ENCODE measurements at places on chromosomes 16 and 17.

DNA sequence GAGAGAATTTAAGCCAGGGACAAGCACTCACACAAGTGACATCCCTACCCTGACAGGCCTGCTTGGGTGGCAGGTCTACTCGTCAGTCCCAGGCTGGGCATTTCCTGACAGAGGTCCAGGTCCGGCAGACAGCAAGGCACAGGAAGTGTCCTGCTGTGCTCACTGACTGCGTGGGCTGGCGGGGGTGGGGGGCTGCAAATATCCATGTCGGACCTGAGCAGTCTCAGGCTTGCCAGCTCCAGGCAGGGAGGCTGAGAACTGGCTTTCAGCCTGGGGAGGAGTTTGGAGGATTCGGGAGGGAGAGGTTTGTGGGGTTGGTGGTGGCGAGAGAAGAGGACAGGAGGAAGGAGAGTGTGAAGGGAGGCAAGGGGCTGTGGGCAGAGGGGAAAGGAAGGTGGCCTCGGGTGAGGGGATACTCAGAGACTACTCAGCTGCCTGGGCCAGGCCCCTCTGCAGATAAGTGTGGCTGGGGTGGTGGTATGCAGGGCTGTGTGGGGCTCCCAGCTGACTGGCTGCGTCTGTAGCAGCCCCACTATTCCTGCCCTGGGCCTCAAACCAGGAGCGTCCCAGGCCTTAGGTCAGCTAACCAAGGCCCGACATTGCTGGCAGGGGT lies 7.8 kb downstream of the HIC1 start:
- no peak for DNase-seq

DNA sequence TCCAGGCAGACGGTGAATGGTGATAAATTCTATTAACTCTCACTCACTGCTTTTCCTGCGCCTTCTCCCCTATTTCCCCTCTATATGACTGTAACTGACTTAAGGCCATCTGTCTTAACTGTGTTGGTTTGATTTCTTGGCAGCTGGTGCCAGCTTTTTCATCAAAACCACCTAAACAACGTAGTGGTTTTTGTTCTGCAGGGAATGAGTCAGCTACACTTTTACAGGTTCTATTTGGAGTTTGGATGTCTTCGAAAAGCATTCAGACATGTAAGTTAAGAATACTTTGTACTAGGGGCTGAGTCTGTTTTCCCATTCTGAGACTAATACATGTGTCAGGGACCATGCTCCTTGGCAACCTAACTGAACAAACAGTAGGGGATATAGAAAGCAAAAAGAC lies 8.5 kb downstream of the REXO5 start:
- DNase-seq: no peak

DNA sequence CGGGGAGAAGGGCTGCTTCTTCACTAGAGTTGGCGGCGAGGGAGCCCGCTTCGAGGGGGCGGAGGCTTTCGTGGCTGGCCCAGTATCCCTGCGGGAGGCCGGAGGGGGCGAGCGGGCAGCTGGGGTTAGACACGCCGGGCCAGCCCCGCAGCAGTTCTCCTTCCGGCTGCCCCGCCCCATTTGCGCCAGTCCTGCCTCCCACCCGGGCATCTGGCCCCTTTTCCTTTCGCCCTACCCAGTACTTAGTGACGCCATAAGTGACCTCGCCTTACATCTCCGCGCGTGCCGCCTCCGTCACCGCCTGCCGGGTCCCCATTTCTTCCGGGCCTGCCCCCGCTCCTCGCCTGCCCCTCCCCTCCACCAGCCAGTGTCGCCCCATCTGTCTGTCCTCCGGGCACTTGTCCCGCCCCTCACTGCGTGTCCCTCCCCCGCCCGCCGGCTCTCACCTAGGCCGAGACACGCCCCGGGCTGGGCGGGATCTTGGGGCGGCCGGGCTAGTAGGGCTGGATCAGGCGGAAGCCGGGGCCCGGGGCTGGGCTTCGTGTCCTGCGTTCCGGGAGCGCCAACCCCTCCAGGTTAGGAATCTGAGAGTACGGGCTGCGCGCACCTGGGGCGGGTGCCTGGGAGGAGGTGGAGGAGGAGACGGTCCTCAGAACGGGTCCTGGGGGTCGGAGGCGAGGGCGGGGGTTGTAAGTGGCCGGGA lies 14.3 kb downstream of the SPATA32 start:
- peak; percentile 96 for DNase-seq

GRCh38 chr17:59413014-59413766 lies 81.7 kb downstream of the YPEL2 start:
- DNase-seq: no peak

GRCh38 chr16:1428511-1428910 lies 2.4 kb upstream of the PERCC1 start:
- no peak for DNase-seq

GRCh38 chr17:43033948-43034881 lies 9.2 kb downstream of the RND2 start:
- DNase-seq: no peak

DNA sequence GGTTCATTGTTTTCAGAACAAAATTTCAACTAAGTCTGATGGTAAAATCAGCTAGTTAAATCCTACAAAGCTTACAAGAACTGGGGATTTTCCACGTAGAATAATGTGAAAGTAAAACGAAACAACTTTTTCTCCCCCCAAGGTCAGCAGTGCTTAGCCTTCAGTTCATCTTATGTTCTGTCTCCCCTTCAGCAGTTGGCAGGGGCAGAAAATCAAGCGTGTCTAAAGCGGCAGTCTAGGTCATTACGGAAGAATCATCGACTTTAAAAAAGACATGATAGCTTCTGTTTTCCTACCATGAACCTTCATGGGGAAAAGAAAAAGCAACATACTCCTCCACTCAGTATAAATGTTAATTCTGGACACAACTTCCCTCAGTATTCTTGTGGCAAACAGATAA lies 50.7 kb downstream of the GNA13 start:
- DNase-seq: no peak

DNA sequence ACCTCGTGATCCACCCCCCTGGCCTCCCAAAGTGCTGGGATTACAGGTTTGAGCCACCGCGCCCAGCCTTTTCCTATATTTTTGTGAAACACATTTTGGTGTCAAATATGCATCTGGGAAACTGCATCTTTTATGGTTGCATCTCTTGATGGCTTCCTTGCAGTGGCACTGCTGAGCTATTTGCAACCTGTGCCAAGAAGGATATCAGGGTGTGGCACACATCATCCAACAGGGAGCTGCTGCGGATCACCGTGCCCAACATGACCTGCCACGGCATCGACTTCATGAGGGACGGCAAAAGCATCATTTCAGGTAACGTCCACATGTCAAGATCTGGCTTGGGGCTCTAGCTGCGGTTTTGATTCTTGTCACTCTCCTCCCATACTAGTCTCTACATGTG lies 16.8 kb upstream of the USP43 start:
- no peak for DNase-seq

GRCh38 chr16:82177555-82177954 lies 7.5 kb upstream of the MPHOSPH6 start:
- DNase-seq: no peak

GRCh38 chr17:45231481-45232116 lies 9.9 kb downstream of the FMNL1 start:
- DNase-seq: no peak

DNA sequence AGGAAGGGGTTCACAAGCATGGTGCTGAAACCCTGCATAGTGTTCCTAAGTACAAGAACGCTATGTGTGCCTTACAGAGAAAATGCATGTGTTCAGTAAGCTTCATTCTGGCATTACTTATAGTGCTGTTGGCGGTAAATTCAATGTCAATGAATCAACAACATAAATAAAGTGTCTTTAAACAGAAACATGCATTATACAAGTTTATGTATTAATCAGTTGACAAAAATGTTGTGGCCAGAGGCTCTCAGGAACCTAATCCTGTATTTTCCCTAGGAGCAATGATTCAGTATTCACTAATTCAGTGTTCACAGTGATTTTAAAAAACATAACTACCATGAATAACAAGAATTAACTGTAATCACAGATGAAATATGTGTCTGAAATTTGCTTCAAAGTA lies 47.1 kb upstream of the MYOCD start:
- no peak for DNase-seq

GRCh38 chr17:77634710-77635109 lies 323.8 kb upstream of the TNRC6C start:
- no peak for DNase-seq

- no peak for DNase-seq
Measured at GRCh38 chr16:11470676-11471415, 115.9 kb downstream of the LITAF start.

DNA sequence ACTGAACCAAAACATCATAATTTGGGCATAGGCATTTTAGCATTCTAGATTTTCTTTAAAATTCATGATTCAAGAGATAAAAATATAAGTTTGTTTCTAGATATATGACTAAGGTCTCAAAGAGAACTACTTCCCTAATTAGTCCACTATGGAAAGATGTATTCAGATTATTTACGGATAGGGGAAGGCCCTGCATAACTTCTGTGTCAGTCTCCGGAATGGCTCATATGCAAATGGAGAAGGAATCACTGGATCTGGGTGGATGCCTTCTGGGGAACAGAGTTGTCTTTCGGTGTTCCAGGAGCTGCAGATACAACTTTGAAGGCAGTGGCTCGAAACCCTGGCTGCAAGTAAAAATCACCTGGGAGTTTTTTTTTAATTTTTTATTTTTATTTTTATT lies 17.1 kb upstream of the WFIKKN2 start:
- no peak for DNase-seq

DNA sequence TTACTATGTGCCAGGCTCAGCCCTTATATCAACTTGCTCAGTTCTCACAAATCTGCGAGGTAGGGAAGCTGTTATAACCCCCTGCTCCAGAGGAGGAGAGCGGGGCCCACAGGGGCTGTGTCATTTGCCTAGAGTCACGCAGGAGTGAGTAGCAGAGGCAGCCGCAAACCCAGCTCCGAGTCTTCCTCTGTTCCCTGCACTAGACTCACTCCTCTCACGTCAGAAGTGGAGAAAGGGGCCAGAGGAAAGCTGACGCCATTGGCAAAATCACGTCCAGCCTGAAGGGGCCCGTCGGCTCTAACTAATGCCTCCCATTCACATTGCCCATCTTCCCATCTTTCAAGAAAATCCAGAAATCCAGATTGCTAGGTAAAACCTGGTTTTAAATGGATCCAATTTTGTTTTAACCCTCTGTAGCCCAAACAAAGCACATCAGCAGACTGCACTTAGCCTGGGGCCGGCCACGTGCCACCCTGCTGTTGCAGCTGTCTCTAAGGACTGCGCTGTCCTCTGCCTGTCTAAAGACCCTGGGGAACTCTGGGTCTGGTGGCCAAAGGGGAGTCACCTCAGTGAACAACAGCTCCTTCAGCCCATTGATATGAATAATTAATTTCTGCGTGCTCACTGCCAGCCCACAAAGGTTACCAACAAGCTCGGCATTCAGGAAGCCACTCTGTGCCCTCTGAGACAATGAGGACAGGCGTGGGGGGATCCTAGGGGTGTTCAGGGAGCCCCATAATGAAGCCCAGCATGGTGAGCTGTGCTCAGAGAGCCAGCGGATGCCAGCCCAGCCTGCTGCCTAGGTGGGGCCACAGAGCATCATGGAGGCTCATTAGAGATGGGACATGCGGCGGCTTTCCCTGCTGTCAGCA lies 36.7 kb upstream of the ABR start:
- DNase-seq: no peak

GRCh38 chr16:17470182-17470907 lies 415 bp downstream of the XYLT1 start:
- DNase-seq: no peak

GRCh38 chr17:82287868-82288801 lies 14.6 kb upstream of the CSNK1D start:
- DNase-seq: no peak

GRCh38 chr16:15548482-15548891 lies 94.5 kb downstream of the MARF1 start:
- DNase-seq: no peak

DNA sequence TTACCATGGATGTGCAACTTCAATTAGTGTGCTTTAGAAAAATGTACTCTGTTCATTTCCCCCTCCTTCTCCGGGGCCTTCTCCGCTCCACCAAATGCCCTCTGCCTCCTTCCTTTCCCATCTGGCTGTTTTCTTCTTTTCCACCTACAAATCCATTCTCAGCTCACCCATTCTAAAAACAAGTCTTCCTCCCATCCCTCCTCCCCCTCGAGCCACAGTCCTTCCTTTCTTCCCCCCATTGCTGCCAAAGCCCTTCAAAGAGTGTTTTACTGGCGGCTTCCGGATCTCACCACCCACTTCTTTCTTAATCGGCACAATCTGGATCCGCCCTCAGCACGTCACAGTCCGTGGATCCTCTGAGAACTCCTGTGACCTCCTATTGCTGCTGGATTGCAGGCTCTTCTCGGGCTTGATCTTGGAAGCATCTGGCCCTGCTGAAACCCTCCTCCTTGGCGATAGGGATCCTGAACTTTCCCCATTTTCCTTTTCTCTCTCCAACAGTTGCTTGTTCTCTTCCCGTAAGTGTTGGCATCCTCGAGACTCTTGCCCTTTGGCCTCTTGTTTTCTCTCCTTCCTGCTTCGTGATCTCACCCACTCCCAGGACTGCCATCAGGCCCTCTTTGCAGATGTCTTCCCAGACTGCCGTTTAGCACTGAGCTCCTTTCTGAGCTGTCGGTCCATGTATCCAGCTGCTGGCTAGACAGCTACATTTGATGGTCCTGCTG lies 36.0 kb upstream of the FBXO47 start:
- no peak for DNase-seq

DNA sequence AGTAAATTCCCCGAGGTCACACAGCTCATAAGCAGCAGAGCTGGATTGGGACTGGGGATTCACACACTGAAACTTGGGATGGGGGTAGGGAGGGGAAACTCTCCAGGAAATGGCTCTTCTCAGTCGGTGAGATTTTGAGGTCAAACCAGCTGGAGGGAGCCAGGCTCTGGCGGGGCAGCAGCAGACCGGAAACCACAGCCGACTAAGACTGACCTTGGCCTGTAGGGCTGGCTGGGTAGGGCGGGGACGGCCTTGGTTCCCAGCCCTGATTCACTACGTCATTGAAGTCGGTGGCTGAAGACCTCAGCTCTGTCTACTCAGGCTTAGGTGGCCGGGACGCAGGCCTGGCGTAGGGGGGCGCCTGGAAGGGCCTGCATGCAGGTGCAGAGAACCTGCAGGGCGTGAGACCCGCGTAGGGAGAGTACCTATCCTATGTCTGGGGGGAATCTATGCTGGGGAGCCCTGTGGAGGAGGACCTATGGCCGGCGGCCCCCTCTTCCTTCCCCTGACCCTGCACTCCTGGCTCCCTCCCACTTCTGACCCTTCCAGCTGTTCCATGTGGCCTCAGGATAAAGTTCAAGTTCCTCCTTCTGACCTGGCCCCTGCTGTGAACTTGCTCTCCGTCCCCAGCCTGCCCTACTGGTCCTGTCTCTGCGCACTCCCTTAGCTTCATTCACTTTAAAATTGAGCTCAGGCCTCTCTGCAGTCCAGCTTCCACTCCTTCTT lies 11.9 kb upstream of the SLC4A1 start:
- DNase-seq: peak; percentile 8

GRCh38 chr17:61487161-61487988 lies 35.2 kb downstream of the TBX4 start:
- DNase-seq: no peak

- no peak for DNase-seq
Measured at GRCh38 chr17:38881600-38882191, 11.8 kb downstream of the LASP1 start.
